ENCODE measurements at places on chromosomes 7 and 10.

- DNase-seq: no peak
Measured at GRCh38 chr10:3780021-3780770, 4.8 kb downstream of the KLF6 start.

GRCh38 chr7:95434557-95435421, at the start of gene PON2:
Gene PON2, minus strand, starts transcription at chr7:95435028. Its CDS starts 77 bp downstream, at chr7:95434951.
- peak; percentile 97 for DNase-seq

DNA sequence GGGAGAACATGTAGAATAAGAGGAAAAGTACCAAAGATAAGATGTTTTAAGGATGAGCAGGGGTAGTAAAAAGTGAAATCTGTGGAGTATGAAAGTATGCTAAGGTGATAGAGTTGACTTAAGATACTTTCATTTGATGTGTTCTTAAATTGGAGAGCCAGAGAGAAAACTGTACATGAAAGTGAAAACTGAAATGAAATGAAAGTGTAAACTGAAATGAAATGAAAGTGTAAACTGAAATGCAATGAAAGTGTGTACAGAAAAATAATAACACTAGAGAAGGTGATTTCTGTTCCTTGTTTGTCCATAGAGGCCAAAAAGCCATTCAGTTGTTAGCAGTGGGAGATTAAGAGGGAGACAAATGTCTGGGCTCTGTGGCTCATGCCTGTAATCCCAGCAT, 17.5 kb downstream of the AHR start:
- no peak for DNase-seq

- DNase-seq: no peak
Measured at GRCh38 chr7:108132551-108133265, 2.5 kb upstream of the LAMB4 start.

DNA sequence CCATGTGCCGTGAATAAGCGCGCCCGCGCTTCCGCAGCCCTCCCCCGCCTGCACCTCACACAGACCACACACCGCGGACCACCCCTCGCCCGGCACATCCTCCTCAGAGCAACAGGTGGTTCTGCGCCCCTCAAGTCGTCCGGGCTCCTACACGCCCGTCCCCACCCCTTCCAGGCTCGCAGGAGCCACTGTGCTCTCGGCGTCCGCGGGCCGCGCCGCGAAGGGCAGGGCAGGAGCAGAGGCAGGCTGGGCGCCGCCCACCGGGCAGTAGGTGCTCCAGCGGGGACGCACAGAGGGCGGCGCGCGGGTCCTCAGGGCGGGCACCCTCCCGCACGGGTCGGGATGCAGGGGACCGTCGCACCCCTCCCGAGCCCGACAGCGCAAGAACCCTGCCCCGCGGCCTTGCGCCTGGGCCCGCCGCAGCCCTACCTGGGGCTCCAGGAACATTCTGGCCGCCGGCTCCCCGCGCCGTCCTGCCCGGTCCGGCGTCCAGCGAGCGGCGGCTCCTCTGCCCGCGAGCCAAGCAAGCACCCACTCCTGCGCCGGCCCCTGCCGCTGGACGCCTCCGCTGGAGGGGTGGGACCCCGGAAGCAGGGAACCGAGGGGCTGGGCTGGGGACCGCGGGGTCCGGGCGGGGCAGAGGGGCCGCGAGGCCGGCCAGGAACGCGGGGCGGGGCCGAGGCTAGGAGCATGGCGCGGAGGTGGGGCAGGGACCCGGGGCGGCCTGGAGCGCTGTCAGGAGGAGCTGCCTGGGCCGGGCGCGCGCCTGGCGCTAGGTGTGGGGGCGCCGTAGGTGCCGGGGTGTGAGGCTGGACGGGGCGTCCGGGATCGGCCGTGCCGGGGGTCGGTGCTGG, 37.4 kb downstream of the RASGEF1A start:
- DNase-seq: no peak

- DNase-seq: peak; percentile 5
Measured at GRCh38 chr7:150415161-150416153, 35.0 kb upstream of the GIMAP8 start.

GRCh38 chr7:130071701-130072622, 1.6 kb downstream of the KLHDC10 start:
- peak; percentile 75 for DNase-seq

GRCh38 chr10:113169111-113169510, 219.1 kb downstream of the TCF7L2 start:
- no peak for DNase-seq

DNA sequence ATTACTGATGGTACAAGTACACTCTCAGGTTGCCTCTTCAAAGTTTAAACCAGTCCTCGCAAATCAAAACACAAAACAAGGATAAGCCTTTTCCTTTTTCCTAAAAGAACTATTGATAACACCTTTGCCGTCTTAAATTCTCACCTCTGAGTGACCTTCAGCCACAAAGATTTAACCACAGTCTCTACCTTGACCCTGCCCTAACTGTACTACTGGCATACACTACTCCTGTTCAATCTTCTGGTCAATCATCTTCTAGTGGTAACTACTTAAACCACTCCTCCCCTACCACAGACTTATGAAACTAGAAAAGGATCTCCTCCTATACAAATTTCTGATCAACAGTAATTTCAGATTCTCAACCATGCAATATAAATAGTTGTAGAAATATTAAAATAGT, 15.1 kb downstream of the UPF2 start:
- no peak for DNase-seq

DNA sequence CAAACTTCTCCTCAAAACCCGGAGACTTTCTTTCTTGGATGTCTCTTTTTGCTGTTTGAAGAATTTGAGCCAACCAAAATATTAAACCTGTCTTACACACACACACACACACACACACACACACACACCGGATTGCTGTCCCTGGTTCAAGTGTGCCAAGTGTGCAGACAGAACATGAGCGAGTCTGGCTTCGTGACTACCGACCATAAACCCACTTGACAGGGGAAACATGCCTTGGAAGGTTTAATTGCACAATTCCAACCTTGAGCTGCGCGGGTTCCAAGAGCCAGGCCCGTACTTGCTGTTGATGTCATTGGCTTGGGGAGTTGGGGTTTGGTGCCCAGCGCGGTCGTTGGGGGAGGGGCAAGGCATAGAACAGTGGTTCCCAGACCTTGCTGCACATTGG, 1.7 kb downstream of the EGFR start:
- peak; percentile 39 for DNase-seq

- DNase-seq: no peak
Measured at GRCh38 chr10:66869635-66870034, 56.2 kb upstream of the LRRTM3 start.

- no peak for DNase-seq
Measured at GRCh38 chr7:126557271-126557670, 695.5 kb downstream of the GRM8 start.

DNA sequence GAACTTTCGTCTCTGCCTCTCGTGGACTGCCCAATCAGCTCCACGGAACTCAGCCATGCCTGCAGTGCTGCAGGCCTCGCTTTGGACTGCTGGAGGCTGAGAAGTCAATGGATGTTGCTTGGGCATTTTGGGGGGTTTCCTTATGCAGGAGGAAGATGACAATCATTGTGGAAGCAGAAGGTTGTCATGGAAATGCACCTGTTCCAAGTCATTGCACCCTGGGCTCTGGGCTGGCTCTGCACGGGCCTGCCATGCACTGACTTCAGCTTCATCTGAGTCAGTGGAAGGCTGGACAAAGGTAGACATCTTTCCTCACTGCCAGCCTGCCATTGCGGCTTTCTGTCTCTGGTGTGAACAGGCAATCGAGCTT, 217.3 kb downstream of the RPS24 start:
- no peak for DNase-seq

DNA sequence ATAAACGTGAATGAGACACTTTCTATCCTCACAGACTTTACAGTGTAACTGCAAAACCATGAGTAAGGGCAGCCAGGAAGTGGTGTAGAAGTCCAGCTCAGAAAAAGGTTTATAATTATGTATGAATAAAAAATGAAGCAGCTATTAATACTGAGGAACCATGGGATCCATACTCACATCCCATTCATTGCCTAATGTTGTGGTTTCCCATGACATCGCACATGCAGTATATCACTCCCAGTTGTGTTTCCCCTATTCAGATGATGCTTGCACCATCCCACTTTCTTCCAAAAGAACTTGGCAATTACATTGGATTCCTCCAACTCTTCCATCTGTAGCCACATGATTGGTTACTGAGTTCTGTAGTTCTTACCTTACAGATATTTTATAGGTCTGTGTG, 74.5 kb upstream of the SEMA3D start:
- no peak for DNase-seq

GRCh38 chr7:81516898-81517297, 252.9 kb downstream of the HGF start:
- DNase-seq: no peak

GRCh38 chr7:143383642-143383957, 2.5 kb downstream of the ZYX start:
- DNase-seq: no peak

- no peak for DNase-seq
Measured at GRCh38 chr7:132652507-132652906, 76.2 kb upstream of the PLXNA4 start.

- DNase-seq: no peak
Measured at GRCh38 chr7:47085491-47086275, 496.2 kb downstream of the TNS3 start.

- DNase-seq: no peak
Measured at GRCh38 chr7:23700046-23700445, 10.0 kb upstream of the STK31 start.

DNA sequence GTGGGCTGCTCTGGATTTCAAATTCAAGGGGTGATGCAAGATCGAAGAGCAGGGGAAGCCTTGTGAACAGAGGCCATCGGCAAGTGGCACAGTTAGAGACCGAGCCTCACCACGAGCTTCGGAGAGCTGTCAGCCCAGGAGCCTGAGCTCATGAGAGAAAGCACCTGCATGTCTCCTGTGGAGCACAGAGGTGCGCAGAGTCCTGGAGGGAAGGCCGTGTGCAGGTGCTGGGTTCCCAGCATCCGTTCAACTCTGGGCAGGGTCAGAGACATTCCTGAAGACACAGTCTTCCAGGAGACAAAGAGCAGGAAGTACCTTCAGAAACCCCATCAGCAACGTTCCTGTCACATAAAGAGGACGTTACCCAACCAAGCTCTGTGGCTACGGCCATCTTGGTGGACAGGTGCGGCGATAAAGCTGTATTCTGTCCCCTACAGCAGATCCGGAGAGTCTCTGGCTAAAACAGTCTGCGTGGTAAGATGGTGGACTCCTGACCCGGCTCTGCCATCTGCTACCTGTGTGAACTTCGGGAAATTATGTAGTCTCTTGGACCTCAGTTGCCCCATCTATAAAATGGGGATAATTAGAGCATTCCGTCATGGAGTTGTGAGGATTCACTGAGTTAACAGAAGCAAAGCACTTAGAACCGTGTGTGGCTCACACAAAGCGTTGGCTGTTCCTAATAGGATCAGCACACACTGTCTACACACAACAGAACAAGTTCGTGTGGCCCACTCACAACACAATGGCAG, 40.6 kb downstream of the NOD1 start:
- no peak for DNase-seq

GRCh38 chr7:80206763-80207162, 72.1 kb downstream of the GNAI1 start:
- DNase-seq: no peak

DNA sequence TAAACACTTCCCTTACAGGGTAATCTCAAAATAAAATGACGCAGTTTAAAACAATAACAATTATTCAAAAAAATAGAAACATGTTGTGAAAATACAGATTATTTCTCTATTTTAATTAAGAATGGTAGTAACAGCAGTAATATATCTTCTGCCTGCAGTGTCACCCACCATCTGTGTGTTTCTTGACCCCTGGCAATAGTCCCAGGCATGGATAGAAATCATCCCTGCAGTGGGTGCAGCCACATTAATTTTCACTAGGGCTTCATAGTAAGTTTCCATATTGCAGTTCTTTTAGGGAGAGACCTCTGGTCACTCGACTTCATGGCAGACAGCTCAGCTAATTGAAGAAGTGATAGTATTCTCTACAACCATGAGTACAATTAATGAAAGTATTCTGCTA, 470.1 kb upstream of the TEX47 start:
- DNase-seq: no peak

DNA sequence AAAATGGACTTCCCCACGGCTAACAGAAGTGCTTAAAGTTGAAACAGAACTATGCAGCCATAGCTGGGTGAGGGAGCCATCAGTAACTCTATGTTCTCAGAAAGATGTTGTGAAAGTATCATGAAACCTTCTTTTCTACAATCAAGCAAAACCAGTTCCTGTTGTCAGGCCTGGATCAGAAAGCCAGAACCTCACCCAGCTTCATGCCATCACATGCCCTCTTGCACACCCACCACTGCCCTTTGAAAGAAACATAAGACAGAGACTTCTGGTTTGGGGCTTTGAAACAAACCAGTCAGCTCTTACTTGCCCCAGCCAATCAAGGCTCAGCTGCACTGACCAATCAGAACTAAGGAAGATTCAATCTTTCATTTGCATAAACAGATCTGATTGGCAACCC, 230.8 kb upstream of the FERD3L start:
- DNase-seq: no peak

DNA sequence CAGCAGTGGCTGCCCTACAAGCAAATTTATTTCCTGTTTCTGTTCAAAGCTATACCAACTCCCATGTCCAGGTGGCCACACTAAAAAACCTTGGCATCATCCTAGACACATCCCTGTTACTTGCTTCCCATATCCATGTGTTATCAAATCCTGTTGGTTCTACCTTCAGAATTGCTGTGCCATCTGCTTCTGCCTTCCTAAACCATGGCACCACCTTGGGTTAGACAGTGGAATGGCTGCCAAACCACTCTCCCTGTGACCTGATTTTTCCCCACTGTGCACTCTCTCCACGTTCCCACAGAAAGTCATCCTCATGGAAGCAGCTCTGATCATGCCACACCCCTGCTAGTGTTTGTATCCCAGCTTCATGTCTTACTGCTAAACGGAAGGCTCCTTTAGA, 697.6 kb upstream of the GALNT17 start:
- no peak for DNase-seq

DNA sequence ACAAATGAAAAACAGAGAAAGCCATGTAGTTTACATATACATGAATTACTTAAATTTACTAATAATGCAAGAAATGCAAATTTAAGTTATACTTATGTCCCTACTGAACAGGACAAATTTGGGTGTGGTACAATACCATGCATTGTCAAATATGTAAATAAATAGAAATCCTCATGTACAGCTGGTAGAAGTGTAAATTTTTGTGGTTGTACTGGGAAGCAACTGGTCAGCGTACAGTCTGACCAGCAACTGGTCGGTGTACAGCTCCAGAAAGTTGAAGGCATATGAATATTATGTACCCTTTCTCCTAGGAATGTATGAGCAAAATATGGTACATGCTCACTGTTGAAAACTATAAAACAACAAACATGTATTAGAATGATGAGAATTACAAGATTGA, 93.9 kb upstream of the TMEM106B start:
- DNase-seq: no peak

GRCh38 chr10:116521424-116522290, 24.1 kb upstream of the PNLIP start:
- DNase-seq: peak; percentile 49

GRCh38 chr10:132897516-132898381, 44.6 kb downstream of the CFAP46 start:
- no peak for DNase-seq

- no peak for DNase-seq
Measured at GRCh38 chr10:20170661-20171060, 354.4 kb downstream of the PLXDC2 start.

- no peak for DNase-seq
Measured at GRCh38 chr7:24229481-24230226, 54.3 kb upstream of the NPY start.

GRCh38 chr10:33136781-33137180, 178.8 kb upstream of the ITGB1 start:
- no peak for DNase-seq

- no peak for DNase-seq
Measured at GRCh38 chr10:44990302-44990655, 10.4 kb upstream of the ZNF22 start.

- DNase-seq: no peak
Measured at GRCh38 chr7:128076796-128077271, 45.6 kb upstream of the LRRC4 start.
